Stimulated activated CD8-positive, alpha-beta memory T cell treated with anti-CD3 and anti-CD28 coated beads, Interleukin-4, amount 100 ng/mL, for 4 hours (primary cell): ENCODE measurements at places on chromosomes 4 and X.

GRCh38 chr4:138014590-138015288 lies 227.4 kb downstream of the SLC7A11 start:
- DNase-seq = no peak

DNA sequence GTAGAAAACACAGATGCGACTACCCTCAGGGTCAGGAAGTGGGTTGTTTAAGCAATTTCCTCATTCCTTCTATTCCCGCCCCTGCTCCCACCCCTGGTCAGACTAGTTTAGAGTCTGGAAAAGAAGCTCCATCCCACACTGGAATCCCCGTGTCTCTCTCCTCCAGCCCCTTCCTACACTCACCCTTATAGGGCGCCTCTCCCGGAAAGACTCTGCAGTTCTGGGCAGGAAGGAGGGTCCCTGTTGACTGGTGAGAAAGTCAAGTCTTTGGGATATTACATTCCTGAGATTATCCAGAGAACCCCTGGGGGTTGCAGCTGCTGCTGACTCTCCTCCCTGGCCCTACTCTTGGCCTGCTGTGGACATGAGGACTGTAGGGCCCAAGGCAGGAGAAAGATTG lies 11.9 kb downstream of the STARD8 start:
- DNase-seq = no peak

- DNase-seq = no peak
Observed at GRCh38 chr4:32140636-32141035, 1420.5 kb downstream of the PCDH7 start.

DNA sequence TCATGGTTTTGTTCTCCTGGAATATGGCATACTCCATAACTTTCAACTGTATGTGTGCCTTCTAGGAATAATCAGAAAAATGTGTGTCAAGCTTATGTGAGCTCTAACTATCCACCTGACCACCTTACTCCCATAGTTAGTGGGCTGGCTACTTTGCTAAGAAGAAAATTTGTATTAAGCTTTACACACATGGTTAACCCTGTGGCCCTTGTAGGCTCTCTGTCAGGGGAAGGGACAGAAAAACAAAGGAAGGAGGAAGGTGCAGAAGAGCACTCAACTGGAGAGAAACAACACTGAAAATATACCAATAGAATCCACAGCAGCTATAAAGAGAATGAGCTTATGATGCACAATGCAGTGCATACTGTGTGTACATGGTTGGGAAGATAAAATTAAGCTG lies 84.6 kb downstream of the PPP3CA start:
- DNase-seq = no peak

DNA sequence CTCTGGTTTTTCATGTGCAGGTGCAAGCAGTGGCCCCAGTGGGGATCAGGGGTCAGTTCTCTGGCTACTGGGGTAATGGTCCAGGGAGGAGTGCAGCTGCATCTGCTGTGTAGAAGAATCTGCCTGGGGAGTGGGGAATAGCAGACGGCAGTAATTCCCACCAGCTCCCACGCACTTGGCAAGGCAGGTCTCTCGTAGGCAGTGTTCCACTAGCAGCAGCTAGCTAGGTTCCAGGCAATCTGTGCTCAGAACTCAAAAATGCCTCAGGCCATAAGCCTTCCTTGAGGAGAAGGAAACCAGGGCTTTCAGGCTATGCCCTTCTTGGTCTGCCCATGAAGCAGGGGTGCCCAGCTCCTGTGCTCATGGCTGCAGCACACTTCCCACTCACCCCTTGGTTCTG lies 38.8 kb downstream of the DCLK2 start:
- DNase-seq = no peak

- no peak for DNase-seq
Observed at GRCh38 chr4:177322266-177322665, 12.6 kb downstream of the NEIL3 start.

- no peak for DNase-seq
Observed at GRCh38 chr4:3414421-3415279, 27.1 kb upstream of the HGFAC start.

- DNase-seq = no peak
Observed at GRCh38 chrX:9611436-9612145, 146.7 kb downstream of the TBL1X start.

DNA sequence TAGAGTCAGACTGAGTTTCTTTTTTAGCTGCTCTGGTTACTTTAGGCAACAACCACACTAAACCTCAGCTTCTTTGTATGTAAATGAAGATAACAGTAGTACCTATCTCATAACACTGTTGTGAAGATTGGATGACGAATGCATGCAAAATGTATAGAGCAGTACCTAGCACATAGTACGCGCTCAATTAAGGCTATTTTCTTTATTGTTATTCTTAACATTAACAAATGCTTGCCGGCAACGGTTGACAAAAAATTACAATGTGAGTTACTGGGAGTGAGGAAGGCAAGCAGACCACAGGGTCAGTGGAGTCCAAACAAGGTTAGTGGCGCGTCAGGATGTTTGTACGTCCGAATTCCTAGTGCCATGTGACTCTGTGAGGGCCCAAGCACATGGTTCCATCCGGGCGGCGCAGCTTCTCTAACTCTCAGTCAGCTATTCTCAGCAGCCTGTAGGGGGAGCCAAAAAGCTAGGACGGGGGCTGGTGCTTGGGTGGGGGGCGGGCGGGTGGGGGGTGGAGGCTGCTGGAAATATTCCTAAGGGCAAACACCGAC lies 821 bp upstream of the NALF2 start:
- no peak for DNase-seq

GRCh38 chr4:92234393-92235176 lies 69.2 kb upstream of the GRID2 start:
- DNase-seq = no peak
